ENCODE measurements at places on chromosomes 1 and 21. TPM values are rescaled to one million over a fixed set of nuclear protein-coding genes. Genes with fewer than 3 reads are reported as not detected.

GRCh38 chr21:27631471-27631870, 664.6 kb upstream of the ADAMTS5 start:
- H3K4me1 ChIP-seq: no peaks in the 10 kb centered on the region
- DNase-seq: no peak
- H3K4me3 ChIP-seq: no peak overlapping the region
- no peak overlapping the region for H3K27ac ChIP-seq
- no peaks in the 10 kb centered on the region for H3K27me3 ChIP-seq

A3GALT2 gene
- total RNA-seq: not detected

GRCh38 chr1:210025870-210026269, 87.9 kb downstream of the SYT14 start:
- no peaks in the 10 kb centered on the region for H3K36me3 ChIP-seq
- DNase-seq: no peak
- H3K27ac ChIP-seq: no peak overlapping the region
- no peaks in the 10 kb centered on the region for H3K27me3 ChIP-seq
- H3K4me1 ChIP-seq: no peaks in the 10 kb centered on the region

DNA sequence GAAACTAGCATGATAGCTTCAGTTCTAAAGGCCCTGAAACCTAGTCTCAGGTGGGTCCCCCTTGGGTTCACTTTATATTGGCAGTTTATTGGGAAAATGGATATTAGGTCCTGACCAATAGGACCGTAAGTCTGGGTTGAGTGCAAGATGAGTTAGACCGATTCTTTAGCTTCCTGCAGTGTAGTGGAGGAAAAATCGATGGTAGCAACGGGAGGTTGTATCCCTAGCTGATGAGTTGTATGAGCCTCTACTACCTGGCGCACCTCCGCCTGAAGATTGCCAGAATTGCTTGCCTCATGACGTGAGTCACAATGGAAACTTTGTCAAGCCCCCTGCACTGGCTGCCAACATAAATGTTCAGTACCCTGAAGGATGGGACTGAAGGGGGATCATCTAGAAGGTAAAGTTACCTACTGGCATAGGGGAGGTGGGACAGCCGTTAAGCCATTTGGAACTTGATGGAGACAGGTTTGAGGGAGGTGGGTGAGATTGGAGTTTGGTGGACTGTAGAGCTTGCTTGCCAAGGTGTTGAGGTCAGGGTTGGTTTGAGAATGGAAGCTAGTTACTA, 3.9 kb downstream of the RCC1 start:
- peak overlapping the region; percentile 93 for H3K4me3 ChIP-seq
- no peaks in the 10 kb centered on the region for H3K4me1 ChIP-seq
- DNase-seq: peak; percentile 67
- H3K36me3 ChIP-seq: peaks cover 65% of the 10 kb centered on the region
- H3K27ac ChIP-seq: peak overlapping the region; percentile 84

- no peaks in the 10 kb centered on the region for H3K4me1 ChIP-seq
- H3K36me3 ChIP-seq: no peaks in the 10 kb centered on the region
- no peak overlapping the region for H3K27ac ChIP-seq
These were observed 37.0 kb upstream of the ZNF496 start for GRCh38 chr1:247368490-247369145.

GRCh38 chr1:59691261-59691660, 123.5 kb upstream of the HOOK1 start:
- peaks cover 7% of the 10 kb centered on the region for H3K4me1 ChIP-seq
- no peak overlapping the region for H3K27ac ChIP-seq
- no peak for DNase-seq
- H3K36me3 ChIP-seq: no peaks in the 10 kb centered on the region
- H3K27me3 ChIP-seq: no peaks in the 10 kb centered on the region

- H3K4me3 ChIP-seq: no peak overlapping the region
- H3K27me3 ChIP-seq: no peaks in the 10 kb centered on the region
- no peak for DNase-seq
- no peak overlapping the region for H3K27ac ChIP-seq
- no peaks in the 10 kb centered on the region for H3K36me3 ChIP-seq
These were observed 43.0 kb downstream of the ATF3 start for GRCh38 chr1:212651521-212651920.

All from endodermal cell (in vitro differentiated cells).